ENCODE measurements at places on chromosomes 1 and 21.

- DNase-seq, result no peak
Measured at GRCh38 chr21:42207426-42207825, 11.5 kb upstream of the ABCG1 start.

DNA sequence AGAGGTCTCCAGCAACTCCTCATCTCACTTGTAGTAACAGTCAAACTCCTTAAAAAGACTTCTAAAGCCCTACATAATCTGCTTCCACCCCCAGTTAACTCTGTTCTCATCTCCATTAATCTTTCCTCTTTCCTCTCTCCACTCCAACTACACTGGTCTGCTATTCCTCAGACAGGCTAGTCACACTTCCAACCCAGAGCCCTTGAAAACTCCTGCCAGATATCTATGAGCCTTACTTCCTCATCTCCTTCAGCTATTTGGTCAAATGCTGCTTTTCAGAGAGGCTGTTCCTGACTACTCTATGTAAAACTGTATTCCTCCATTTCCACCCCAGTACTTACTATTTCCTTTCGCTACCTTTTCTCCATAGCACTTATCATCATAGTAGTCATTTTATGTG lies 24.4 kb downstream of the PCP4L1 start:
- no peak for DNase-seq

GRCh38 chr21:45533361-45533845 lies 8.8 kb downstream of the SLC19A1 start:
- no peak for DNase-seq

GRCh38 chr1:199242147-199242546 lies 603.3 kb downstream of the PTPRC start:
- no peak for DNase-seq

GRCh38 chr1:214446772-214447556 lies 104.4 kb downstream of the PTPN14 start:
- DNase-seq, result no peak

GRCh38 chr1:231392389-231393131 lies 29.5 kb downstream of the EGLN1 start:
- DNase-seq, result no peak

GRCh38 chr1:156489166-156489934 lies 11.2 kb downstream of the MEF2D start:
- peak; percentile 29 for DNase-seq

DNA sequence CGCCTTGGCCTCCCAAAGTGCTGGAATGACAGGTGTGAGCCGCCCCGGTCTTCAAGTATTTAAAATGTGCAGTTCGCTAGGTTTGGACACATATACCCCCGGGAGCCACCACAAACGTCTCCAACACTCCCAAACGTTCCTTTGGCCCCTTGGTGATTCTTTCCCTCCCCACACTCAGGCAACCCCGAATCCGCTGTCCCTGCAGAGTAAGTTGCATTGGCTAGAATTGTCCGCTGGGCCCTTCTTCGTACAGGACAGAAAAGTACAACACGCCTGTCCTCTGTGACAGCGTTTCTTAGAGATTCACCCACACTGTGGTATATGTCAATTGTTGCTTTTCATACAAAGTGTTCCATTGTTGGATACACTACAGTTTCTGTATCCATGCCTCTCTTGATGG lies 3.2 kb upstream of the PERM1 start:
- DNase-seq, result no peak

DNA sequence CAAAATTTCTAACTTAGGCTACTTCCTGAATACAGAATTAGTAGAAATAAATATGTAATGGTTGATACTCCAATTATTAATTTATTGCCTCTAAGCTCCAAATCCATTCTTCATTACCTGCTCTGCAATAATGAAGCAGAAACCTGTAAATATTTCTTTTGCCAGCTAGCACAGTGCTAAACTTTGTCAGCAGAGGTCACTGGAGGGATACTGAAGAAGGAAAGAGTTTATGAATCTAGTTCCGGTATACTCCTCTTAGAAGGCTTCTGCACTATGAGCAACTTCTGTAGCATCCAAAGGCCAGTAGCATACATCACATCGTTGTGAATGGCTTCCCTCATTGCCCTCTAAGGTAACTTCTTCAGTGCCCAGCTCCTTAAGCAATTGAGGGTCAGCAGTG lies 81.0 kb upstream of the LHX8 start:
- DNase-seq, result no peak
